ENCODE measurements at places on chromosomes 6 and 20.

GRCh38 chr6:150078788-150079187 is 9.9 kb upstream of the ULBP3 start:
- no peak for DNase-seq

- DNase-seq, result no peak
Measured at GRCh38 chr6:101486124-101486523, 92.6 kb downstream of the GRIK2 start.

GRCh38 chr6:124943658-124944057 is 18.6 kb upstream of the RNF217 start:
- no peak for DNase-seq

- DNase-seq, result no peak
Measured at GRCh38 chr6:41779336-41779735, 364 bp downstream of the FRS3 start.

DNA sequence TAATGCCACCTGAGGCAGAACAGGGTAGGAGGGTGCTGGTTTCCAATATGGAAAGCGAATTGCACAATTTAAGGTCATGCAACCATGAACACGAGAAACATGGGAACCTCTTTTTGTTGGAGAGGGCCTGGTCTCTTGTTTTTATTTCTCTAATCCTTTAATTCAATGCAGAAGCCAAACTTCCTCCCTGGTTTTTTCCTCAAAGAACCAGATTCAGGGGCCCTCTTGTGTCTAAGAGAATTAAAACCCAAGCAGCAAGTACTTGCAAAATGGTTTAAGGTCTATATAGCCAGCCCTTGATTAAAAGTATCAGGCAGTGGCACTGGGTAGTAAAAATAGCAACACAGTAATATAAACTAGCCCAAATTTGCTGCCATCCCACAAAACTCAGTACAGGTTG is 19.5 kb downstream of the GSTA4 start:
- DNase-seq, result no peak

GRCh38 chr6:18447552-18447951 is 60.4 kb downstream of the RNF144B start:
- no peak for DNase-seq

DNA sequence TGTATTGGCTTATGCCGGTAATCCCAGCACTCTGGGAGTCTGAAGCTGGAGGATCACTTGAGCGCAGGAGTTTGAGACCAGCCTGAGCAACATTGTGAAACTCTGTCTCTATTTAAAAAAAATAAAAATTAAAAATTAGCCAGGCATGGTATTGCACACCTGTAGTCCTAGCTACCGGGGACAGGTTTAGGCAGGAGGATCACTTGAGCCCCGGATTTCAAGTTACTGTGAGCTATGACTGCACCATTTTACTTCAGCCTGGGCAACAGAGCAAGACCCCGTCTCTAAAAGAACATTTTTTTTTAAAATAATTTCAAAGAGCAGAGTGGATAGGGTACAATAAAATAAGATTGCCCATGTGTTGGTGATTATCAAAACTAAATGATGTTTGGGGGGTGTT is 482.9 kb upstream of the SOX4 start:
- DNase-seq, result no peak

GRCh38 chr20:40813029-40813431 is 124.0 kb upstream of the MAFB start:
- DNase-seq, result no peak

DNA sequence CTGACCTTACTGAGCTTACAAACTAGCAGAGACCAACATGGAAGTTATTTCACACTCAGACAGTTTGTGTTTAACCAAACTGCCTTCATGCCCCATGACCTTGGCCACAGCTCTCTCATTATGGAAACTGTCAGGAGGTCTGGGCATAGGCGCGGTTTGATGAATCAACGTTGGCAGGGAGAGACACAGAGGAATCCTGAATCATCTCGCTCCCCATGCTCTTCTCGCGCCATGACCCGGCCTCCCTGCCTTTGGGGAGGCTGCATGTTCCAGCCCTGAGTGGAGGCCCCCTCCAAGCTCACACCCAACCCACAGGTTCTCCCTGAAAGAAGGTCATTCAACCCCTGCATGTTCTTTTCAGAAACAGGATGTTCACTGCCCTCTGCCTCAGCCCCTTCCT is 15.9 kb upstream of the GDAP1L1 start:
- DNase-seq, result no peak

DNA sequence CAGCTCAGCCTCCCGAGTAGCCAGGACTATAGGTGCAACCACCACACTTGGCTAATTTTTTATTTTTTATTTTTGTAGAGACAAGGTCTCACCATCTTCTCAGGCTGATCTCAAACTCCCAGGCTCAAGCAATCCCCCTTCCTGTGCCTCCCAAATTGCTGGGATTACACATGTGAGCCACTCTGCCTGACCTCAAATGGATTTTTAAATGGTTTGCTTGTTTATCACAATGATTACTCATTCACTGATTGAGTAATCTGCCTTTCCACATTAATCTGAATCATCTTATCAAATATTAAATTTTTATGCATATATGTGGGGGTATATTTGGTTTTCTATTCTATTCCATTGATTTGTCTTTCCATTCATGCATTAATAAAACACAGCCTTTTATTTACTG is 9.4 kb upstream of the KHDC1L start:
- DNase-seq, result no peak

- DNase-seq, result no peak
Measured at GRCh38 chr20:47212606-47213207, 143.8 kb downstream of the ZMYND8 start.

GRCh38 chr6:43544461-43544860 is 27.6 kb downstream of the POLR1C start:
- DNase-seq, result no peak

GRCh38 chr20:8602389-8603116 is 466.3 kb upstream of the PLCB4 start:
- DNase-seq, result no peak
